ENCODE measurements at places on chromosomes 16 and 17. TPM values are rescaled to one million over a fixed set of nuclear protein-coding genes. Genes with fewer than 3 reads are reported as not detected.

DNA sequence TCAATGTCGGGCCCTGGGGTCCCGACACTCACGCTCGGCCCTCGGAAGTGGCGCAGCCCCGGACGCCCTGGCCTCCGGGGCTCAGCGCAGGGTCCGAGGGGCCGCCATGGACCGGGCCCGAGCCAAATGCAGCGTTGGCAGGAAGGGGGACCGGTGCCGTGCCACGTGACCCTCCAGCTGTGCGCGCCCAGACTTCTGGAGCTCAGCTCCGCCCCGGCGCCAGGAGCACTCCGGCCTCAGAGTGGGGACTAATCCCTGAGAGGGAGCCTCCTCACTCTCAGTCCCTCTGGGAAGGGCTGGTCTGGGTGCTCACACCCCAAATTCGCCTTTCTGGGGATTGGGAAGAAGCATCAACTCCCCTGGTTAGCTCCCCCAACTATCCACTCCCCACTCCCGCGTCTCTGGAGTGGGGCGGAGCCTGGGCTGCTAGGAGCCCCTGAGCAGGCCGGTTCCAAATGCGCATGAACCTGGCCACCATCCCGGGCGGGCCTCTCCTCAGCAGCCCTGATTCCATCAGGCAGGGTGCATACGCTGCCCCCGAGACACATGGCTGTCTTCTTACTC lies at the start of gene B3GNT9:
B3GNT9 (minus strand) TSS at position 166 of the 564 bp plus-strand sequence. CDS start 513 bp downstream, outside the sequence.
- peak within 1 kb of the TSS; percentile 52 for H3K4me3 ChIP-seq
- no peaks in the 10 kb centered on the region for H3K36me3 ChIP-seq
- H3K27me3 ChIP-seq = peaks cover 68% of the 10 kb centered on the region
- peak; percentile 86 for DNase-seq
- no peak within 1 kb of the TSS for H3K27ac ChIP-seq

DNA sequence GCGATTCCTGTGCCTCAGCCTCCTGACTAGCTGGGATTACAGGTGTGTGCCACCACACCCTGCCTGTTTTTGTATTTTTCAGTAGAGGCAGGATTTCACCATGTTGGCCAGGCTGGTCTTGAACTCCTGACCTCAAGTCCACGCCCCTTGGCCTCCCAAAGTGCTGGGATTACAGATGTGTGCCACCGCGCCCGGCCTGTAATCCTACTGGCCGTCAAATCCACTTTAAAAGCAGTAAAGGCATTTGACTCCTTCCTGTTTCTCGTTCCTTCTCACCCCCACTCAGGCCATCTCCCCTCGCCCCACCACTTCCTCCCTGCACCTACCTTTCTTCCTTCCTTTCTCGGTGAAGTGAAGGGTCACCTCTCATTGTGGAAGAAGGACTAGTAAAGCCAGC lies 69.4 kb upstream of the CREBBP start:
- peaks cover 12% of the 10 kb centered on the region for H3K4me1 ChIP-seq
- no peak for DNase-seq
- H3K27me3 ChIP-seq = no peaks in the 10 kb centered on the region

DNA sequence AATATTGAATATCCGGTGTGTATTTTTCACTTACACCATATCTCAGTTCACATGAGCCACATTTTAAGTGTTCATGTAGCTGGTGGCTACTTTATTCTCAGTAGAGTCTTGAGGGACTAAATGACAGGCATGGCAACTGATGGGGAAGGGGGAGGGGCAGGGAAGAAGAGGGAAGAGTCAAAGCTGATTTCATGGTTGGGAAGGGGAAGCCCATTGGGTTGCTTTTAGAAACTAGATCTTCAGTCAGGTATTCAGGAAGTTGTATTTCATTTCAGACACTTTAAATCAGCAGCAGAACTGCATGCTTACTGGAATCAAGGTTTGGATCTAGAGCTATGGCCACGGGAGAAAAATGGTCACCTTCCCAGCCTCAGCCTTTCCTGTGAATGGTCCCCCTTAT lies 2.9 kb upstream of the WIPI1 start:
- no peak overlapping the region for H3K27ac ChIP-seq
- peaks cover 3% of the 10 kb centered on the region for H3K4me1 ChIP-seq
- H3K36me3 ChIP-seq = no peaks in the 10 kb centered on the region
- H3K27me3 ChIP-seq = peaks cover 17% of the 10 kb centered on the region
- no peak overlapping the region for H3K4me3 ChIP-seq

DNA sequence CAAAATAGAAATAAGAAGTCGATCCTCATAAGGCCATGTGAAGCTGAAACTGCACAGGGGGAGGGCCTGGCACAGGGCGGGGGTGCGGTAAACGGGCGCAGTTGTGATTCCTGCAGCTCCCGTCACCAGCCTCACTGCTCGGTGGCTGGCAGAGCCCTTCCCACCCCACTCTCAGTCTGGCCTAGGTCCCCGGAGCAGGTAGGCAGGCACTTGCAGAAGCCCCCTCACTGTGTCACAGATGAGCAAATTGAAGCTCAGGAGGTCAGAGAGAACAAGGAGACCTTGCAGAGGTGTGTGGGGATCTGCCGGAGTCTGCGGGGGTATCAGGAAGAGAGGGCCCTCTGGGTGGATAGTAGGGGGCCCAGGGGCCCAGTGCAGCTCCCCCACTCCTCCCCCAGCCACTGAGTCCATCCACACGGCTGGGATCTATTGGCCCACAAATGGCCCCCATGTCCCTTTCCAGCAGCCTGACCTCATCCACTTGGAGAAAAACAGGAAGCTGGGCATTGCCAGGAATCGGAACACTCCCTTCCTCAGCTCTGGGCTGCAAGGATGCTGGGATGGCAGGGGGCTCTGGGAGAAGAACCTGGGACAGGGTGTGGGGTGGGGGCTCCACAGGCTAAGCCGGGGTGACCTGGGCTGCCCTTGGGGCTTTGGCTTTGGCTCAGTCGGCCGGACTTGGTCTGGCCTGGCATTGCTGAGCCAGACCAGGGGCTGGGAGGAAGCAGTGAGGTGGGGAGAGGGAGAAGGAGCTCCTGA lies 21.4 kb upstream of the MAP3K14 start:
- no peaks in the 10 kb centered on the region for H3K36me3 ChIP-seq
- no peak for DNase-seq
- peaks cover 9% of the 10 kb centered on the region for H3K4me1 ChIP-seq

- H3K27ac ChIP-seq = no peak overlapping the region
- no peak overlapping the region for H3K4me3 ChIP-seq
- no peaks in the 10 kb centered on the region for H3K27me3 ChIP-seq
- no peaks in the 10 kb centered on the region for H3K36me3 ChIP-seq
These were observed 12.3 kb upstream of the SPAG9 start for GRCh38 chr17:51132964-51133319.

DNA sequence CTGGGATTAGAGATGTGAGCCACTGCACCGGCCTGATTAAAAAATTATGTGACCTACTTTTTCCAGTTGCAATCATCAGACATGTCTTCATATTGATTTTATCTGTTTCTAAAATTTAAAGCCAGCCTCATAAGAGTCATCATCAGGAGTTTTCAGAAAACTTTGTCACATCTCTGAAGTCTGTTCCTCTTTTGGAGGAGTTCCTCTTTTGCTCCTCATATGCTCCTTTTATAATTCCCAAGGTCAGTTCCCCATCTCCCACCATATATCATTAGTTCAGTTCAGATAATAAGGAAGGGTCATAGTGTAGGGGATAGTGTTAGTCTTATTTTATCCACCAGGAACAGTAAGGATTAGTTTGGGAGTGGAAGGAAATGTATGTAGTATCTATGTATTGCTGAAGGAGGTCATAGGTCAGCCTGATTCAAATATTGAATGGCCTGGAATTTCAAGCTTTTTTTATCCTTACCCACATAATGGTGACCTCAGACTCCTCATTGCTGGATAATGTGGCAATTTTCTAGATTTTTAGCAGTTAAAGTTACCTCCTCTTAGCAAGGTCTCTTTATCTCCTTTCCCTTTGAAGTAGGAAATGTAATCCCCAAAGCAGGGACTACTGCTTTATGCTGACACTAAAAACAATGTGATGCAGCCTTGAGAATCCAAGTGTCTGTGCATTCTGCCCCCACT lies 13.8 kb upstream of the DUSP14 start:
- no peak overlapping the region for H3K4me3 ChIP-seq
- H3K36me3 ChIP-seq = peaks cover 5% of the 10 kb centered on the region
- no peak for DNase-seq
- H3K27ac ChIP-seq = no peak overlapping the region
- no peaks in the 10 kb centered on the region for H3K4me1 ChIP-seq

DNA sequence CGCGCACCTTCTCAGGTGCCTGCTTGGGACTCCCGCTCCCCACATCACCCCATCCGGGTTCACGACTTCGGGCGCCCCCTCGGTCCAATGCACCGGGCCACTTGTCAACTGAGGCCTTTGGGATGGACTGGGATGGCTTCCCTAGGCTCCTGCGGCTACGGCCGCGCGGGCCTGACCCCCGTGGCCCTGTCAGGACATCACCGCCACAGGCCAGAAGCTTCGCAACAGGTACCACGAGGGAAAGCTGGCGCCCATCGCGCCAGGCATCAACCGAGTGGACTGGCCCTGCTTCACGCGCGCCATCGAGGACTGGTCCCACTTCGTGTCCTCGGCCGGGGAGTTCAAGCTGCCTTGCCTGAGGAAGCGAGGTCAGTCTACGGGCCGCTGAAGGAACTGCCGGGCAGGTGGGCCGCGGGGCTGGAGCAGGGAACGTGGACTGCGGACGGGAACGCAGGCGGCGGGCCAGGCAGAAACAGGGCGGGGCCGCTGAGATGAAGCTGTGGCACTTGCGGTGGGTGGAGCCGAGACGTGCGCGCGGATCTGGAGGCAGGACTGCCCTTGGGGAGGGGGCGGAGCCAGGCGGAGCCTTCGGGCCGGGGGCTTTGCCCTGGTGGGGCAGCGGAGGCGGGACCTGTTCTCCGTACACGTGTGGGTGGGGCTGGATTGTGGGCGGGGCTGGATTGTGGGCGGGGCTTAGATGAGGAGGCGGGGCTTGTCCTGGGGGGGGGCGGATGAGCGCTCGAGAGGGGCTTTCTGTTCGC lies 13.7 kb upstream of the CNGB1 start:
- H3K27ac ChIP-seq = no peak overlapping the region
- peak; percentile 99 for DNase-seq
- peaks cover 56% of the 10 kb centered on the region for H3K27me3 ChIP-seq
- peaks cover 7% of the 10 kb centered on the region for H3K4me1 ChIP-seq
- H3K36me3 ChIP-seq = no peaks in the 10 kb centered on the region

DNA sequence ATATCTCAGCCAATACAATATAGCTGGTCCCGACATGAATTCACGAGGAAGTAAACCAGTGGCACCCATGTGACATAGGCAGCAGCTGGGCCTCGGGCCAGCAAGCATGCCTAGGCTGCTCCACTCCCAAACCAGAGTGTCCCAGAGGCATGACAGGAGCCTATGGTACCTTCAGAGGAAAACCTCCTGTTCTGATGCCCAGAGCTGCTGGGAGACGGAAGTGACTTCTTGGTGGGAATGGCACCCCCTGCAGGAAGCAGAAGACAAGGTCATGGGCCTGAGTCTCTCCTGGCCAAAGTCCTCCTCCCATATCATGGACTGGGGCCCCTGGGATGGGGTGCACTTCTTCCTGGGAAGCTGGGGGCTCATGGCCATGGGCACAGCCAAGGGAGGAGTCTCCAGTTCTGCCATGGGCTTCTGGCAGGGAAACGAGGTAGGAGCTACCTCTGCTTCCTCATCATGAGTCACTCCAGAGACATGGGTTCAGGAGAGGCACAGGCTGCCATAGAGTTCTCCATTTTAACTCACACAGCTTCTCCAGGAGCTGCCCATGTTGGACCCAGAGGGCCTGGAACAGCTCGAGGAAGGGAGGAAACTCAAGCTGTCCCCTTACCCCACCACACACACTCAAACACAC lies 13.4 kb downstream of the FBF1 start:
- no peaks in the 10 kb centered on the region for H3K36me3 ChIP-seq
- H3K27me3 ChIP-seq = no peaks in the 10 kb centered on the region
- peak; percentile 23 for DNase-seq
- no peak overlapping the region for H3K4me3 ChIP-seq

GRCh38 chr16:2767891-2768290 lies 9.2 kb downstream of the ELOB start:
- H3K4me1 ChIP-seq = no peaks in the 10 kb centered on the region
- no peak overlapping the region for H3K4me3 ChIP-seq
- no peaks in the 10 kb centered on the region for H3K27me3 ChIP-seq

GRCh38 chr16:4273858-4274311 lies 1.1 kb upstream of the TFAP4 start:
- H3K36me3 ChIP-seq = no peaks in the 10 kb centered on the region
- peak; percentile 76 for DNase-seq
- H3K27ac ChIP-seq = peak overlapping the region; percentile 61
- H3K4me1 ChIP-seq = peaks cover 4% of the 10 kb centered on the region

GRCh38 chr17:45021607-45022287 lies 29.7 kb downstream of the DCAKD start:
- peak overlapping the region; percentile 48 for H3K4me3 ChIP-seq
- H3K36me3 ChIP-seq = no peaks in the 10 kb centered on the region
- H3K27ac ChIP-seq = no peak overlapping the region
- DNase-seq = peak; percentile 87
- H3K27me3 ChIP-seq = peaks cover 51% of the 10 kb centered on the region

DNA sequence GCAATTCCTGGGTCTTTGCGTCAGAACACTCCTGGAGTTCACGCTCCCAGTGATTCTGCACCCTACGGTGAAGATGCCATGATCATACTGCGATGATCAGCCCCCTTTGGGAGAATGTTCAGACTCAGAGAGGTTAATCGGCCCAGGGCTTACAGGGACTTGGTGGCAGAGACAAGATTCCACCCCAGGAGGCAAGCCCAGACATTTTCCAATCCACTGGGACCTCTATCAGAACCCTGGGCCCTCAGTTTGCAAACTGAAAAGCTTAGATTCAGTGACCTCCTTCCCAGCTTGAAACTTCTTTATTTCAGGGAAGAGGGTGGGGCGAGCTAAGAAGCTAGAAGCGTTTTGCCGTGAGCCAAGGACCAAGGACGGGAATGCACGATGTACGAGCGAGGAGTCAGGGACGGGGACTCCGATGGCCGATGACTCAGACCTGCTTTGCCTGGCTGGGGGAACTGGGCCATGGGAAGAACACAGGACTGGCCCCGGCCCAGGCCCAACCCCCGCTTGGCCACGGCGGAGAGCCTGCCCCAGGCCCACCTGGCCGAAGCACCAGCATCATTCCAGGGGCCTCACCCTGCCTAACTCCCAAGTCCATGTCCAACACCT lies 34.7 kb downstream of the SOCS3 start:
- no peak overlapping the region for H3K27ac ChIP-seq
- H3K36me3 ChIP-seq = no peaks in the 10 kb centered on the region
- no peak overlapping the region for H3K4me3 ChIP-seq
- peaks cover 20% of the 10 kb centered on the region for H3K4me1 ChIP-seq
- peak; percentile 34 for DNase-seq

DNA sequence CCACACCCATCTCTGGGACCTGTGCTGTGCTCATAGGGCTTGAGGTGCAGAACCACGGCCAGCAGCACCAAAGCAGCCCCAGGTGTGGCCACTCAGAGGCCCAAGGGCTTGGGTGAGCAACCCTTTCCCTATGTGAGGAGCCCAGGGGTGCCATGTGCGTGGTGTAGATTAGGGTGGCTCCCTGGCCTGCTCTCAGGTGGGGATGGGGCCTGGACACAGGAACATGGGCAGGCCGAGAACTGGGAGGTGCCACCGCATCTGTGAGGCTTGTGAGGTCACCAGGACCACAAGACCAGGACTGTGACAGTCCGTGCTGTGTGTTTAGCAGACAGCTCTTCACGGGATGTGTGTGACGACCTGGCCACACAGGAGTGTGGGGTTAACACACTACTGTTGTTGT lies 103.5 kb upstream of the ZNF750 start:
- no peak overlapping the region for H3K4me3 ChIP-seq
- H3K4me1 ChIP-seq = no peaks in the 10 kb centered on the region
- no peaks in the 10 kb centered on the region for H3K27me3 ChIP-seq
- peaks cover 11% of the 10 kb centered on the region for H3K36me3 ChIP-seq

GRCh38 chr17:16943541-16944333 lies 28.2 kb downstream of the TNFRSF13B start:
- H3K27me3 ChIP-seq = no peaks in the 10 kb centered on the region
- DNase-seq = no peak
- no peaks in the 10 kb centered on the region for H3K36me3 ChIP-seq

The APOH gene
- total RNA-seq = not detected

The PHB1 gene
- total RNA-seq = 168 TPM

The LASP1 gene
- 85.1 TPM for total RNA-seq

The MAP2K6 gene
- total RNA-seq = 57.2 TPM

Measured in neural progenitor cell (in vitro differentiated cells).